T47D (cell line): ENCODE measurements at places on chromosomes 5 and 9.
A peak's percentile ranks its signal among the peaks of the same experiment; 100 is the strongest.

DNA sequence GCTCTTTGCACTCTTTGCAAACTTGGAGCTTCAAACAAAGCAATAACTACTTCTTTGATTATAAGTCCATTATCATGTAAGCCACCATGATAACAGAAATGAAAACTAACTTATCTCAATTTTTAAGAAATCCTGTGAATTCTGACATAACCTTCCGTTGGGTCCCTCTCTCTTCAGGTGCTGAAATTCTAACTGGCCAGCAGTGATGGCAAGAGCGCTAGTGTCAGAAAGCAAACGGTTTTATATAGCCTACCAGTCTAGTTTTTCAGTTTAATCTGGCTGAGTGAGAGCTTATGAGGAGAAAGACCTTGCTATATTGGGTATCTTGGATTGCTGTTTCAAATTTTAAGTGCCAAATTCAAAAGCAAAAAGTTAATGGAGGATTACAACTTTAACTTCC is 13.4 kb downstream of the NFIB start:
- no peak for DNase-seq

DNA sequence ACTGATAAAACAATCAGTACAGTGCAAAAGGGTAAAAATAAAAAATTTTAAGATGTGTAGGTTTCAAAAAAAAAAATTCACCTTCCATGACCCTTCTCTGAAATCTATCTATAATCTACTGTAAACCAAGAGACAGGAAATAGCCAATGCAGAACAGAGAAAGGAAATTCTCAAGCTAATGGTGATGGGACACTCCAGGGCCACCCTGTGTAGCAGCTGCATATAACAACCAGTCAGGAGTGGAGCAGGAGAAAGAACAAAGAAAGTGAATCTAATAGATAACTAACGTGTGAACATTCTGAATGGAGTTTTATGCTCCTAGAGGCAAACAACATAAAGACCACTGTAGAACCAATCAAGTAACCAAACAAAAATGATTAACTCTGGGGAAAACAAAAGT is 16.6 kb downstream of the SPTLC1 start:
- no peak for DNase-seq

- DNase-seq = no peak
These were observed 286.9 kb downstream of the FBXL7 start for GRCh38 chr5:15786884-15787283.

GRCh38 chr5:87048156-87048555 is 219.5 kb upstream of the RASA1 start:
- DNase-seq = peak; percentile 18

DNA sequence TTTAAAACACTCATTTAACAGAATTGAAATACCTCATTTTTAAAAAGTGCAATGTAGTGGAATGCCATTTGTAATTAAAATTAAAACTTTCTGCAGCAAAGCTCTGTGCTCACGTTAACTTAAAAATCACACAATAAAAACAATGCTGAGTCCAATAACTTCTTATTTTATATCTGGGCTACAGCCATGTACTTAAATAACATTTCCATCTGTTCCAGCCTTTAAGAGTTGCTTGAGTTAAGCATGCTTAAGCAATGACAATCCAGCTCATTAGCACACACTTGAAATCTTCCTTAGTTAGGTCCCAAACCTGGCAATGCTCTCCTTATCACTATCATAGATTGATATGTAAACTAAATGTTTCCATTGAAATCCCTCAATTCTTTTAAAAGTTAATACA is 132.3 kb upstream of the CDH12 start:
- DNase-seq = no peak

GRCh38 chr9:4661165-4661564 is 929 bp upstream of the PLPP6 start:
- DNase-seq = no peak

DNA sequence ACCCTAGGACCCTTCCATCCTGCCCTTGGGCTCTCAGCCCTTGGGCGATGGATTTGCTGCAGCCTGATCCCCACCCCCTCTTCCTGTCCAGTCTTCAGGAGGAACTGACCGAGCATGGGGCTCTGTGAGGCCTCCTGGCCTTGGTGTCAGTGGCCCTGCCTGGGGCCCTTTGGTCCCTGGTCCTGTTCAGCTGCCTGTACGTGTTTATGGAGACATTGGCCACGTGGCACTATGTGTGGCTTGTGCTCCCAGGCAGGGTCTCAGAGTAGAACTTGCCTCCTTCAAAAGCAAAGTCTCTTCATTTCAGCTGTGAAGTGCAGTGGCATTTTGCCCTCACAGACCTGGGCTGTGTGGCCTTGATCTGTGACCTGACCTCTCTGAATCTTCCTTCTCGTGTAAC is 11.1 kb downstream of the FCN2 start:
- no peak for DNase-seq

DNA sequence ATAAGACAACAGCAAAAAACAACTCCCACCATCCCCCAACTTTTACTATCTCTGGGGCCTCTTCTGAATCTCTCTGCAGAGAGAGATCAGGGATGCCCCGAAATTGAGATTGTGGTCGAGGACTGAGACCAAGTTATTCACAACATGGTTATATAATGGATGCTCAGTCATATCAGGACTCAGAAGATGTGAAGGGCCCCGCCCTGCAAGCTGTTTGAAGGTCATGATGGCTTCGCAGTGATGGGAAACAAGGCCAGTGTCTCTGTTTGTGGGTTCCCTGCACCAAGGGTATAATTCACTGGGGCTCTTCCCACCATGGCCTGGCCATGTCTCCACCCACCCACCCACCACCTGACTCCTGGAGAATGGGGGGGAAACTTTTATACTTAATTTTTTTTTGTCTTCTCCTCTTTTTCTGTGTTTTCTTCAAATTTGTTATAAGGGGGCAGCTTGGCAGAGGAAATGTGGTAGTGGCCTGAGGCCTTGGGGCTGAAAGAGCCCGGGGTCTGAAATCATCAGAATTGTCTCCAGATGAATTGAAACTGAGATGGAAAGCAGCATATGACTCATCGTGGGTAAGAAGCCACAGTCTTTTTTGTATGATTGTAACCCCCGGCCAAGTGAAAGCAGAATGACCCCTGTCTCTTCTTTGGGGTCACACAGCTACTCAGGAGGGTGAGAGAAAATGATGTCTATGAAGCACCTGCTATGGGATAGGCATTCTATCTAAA is 15.0 kb upstream of the TEX48 start:
- no peak for DNase-seq

DNA sequence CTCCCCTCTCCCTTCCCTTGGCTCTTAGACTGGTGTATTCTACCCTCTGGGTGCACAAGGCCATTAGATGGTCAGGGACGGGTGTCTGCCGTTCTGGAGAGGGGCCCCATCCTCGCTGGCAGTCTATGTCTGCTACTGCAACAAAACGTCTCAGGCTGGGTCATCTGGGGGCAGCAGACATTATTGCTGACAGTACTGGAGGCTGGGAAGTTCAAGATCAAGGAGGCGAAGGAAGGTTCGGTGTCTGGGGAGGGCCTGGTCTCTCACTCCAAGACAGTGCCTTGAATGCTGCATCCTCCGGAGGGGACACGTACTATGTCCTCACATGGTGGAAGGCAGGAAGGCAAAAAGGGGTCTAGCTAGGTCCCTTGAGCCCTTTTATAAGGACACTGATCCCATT is 93.4 kb upstream of the COL5A1 start:
- no peak for DNase-seq

GRCh38 chr5:162410365-162410764 is 342.8 kb downstream of the GABRG2 start:
- no peak for DNase-seq

DNA sequence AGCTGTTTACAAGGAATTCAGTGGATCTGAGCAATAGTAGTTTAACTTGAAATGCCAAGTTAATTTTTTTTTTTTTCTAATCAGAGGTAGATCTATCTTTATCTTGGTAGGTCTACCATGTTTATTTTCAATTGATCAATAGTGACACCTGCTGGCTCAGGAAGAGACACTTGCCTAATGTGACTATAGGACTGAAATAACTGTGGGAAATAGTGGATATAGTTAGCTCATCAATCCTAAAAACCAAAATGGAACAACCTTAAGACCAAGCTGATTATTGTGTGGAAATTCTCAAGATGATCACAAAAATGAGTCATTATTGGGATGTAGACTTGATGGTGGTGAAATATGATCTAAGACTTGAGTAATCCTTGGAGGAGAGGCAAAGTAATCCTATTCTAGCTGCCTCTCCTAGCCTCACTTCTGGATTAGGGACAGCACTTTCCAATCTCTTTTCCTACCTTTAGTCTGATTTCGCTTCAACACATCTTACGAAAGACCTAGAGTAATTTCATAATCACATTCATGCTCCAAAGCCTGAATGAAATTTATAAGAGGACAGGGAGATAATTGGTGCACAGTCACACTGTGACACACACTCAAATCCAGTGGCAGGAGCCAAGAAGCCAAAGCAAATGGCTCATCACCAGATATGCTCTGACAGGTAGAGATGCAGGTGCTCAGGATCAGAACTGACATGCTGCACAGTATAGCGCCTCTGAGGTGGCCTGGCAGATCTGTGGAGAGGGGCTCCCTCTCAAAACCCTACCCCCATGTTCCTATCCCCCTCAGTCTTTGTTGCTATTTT is 156.3 kb downstream of the HMHB1 start:
- peak; percentile 59 for DNase-seq

- DNase-seq = no peak
These were observed 17.4 kb downstream of the AKNA start for GRCh38 chr9:114370251-114370967.

- DNase-seq = peak; percentile 25
These were observed 333.7 kb downstream of the ELAVL2 start for GRCh38 chr9:23492126-23493002.

- DNase-seq = no peak
These were observed 374.9 kb downstream of the CDH9 start for GRCh38 chr5:26663500-26663899.

DNA sequence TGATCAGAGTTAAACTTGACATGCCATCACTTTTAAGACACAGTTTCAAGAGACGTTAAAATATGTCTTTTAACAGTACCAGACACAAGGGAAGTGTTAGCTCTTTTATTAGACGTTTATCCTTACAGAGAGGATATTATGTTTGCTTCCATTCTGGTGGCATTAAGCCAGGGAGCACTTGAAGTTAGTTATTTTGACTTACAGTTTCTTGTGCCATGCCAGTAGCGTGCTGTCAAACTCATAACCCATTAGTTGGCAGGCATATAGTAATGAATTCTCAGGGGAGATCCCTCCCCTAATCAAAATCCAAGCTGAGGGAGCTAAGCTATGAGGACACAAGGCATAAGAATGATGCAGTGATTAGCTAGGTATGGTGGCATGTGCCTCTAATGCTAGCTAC is 66.5 kb downstream of the RPS6 start:
- DNase-seq = no peak
